Uterus (tissue), 4 donors: ENCODE measurements at places on chromosomes 5 and 9.

GRCh38 chr5:96595300-96596090 is 66.7 kb upstream of the CAST start:
- DNase-seq, result no peak

- DNase-seq, result no peak
These were observed 107.3 kb upstream of the TBC1D2 start for GRCh38 chr9:98362624-98363252.

- DNase-seq, result no peak
These were observed 35.0 kb downstream of the RASGEF1C start for GRCh38 chr5:180173875-180174586.

DNA sequence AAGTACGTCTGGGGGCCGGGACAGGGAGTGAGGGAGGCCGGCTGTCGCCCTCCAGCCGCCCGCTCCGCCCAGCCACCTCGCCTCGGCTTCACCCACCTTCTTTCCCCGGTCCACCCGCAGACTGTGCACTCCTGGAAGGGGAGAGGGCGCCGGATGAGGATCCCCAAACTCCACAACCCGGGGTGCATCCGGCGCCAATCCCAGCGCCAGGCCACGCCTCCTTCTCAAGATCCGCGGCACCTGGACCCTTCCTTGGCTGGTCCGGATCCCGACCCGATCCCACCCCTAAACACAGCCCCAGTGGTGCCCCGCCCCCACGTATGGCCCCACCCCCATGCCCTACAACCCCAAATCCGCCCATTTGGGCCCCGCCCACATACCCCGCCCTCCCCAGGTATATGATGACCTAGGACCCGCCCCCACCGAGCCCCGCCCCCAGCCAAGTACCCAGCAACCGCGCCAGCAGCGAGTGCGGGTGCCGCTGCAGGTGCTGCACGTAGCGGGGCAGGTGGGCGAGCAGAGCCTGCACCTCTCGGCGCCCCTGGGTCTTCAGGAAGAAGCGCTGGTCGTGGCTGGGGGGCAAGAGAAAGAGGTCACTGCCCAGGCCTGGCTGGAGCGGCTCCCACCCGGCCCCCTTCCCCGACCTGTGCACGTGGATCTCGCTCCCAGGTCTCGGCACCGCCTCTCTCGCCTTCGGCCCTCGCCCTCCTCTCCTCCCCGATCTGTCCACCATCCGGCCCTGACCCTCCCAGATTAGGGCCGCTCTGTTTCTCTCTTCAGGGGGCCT is 3.2 kb downstream of the PIP5KL1 start:
- no peak for DNase-seq

DNA sequence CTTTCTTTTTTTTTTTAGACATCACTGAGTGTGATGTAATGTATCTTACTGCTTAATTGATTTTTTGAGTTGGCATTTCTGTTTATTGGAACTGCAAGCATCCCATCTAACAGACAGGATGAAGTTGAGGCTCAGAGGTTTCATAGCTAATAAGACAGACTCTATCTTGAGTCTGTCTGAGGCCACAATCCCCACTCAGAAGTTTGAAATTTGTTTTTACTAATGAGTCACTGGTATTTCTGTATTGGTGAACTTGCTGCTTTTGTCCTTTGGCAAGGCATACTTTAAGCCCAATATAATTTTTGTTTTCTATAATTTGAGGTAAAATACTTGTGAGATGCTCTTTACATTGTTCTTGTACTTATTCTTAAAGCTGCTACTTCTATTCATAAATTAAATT is 491.2 kb downstream of the PSAT1 start:
- DNase-seq, result no peak

DNA sequence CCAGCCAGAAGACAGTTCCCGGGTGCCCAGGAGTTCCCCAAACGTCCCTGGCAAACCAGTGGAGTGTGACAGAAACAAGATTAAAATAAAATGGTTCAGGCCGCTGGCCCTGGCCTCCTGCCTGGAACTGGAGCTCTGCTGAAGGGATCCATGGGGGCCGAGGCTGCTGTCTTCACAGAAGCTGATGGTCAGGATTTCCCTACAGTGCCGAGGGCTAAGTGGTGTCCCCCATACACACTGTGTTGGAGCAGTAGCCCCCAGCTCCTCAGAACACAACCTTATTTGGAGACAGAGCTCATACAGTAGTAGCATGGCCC is 55.9 kb downstream of the MRPL36 start:
- DNase-seq, result no peak

DNA sequence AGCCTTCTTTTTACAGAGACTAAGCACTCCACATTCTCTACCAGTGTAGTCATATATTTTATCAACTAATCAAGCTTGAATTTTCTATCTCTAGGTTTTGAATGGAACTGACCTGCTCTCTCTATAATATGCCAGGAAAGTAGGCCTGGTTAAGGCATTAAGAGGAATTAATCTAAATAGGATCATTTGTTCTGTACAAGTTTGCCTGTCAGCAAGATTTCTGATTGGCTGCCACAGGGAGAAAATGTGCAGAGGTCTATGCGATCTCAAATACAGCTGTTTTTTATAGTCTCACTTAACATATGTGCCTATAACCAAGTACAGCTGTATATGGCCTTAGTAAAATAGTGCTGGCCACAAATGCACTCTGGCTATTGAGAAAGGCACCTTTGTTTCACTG is 418.8 kb downstream of the KDM4C start:
- no peak for DNase-seq

DNA sequence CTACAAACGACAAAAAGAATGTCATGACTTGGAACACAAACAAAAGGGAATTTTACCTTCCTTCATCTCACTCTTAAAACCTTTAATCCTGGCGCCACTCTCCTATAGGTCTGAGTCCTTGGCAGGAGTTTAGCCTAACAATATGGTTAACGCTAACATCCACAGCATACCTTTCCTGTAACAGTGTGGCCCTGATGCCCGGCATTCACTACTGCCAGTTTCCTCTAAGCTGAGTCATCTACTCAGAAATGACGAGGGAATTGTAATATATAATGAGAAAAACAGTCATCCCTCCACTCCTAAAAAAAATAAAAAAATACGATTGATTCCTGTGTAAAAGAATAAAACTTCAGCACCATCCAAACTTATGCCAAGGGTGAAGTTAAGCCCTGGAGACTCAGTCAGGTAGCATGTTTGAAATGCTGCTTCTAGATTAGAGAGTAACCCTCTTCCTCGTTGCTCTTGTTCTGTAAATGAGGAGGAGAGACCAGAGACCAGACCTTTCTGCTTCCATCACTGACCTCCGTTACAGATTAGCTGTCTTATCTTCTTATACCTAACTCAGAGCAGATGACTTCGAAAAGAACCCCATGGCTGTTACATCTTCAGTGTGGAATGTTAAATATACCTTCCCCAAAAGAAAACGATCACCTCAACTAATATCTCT is 37.4 kb downstream of the CCDC125 start:
- no peak for DNase-seq

DNA sequence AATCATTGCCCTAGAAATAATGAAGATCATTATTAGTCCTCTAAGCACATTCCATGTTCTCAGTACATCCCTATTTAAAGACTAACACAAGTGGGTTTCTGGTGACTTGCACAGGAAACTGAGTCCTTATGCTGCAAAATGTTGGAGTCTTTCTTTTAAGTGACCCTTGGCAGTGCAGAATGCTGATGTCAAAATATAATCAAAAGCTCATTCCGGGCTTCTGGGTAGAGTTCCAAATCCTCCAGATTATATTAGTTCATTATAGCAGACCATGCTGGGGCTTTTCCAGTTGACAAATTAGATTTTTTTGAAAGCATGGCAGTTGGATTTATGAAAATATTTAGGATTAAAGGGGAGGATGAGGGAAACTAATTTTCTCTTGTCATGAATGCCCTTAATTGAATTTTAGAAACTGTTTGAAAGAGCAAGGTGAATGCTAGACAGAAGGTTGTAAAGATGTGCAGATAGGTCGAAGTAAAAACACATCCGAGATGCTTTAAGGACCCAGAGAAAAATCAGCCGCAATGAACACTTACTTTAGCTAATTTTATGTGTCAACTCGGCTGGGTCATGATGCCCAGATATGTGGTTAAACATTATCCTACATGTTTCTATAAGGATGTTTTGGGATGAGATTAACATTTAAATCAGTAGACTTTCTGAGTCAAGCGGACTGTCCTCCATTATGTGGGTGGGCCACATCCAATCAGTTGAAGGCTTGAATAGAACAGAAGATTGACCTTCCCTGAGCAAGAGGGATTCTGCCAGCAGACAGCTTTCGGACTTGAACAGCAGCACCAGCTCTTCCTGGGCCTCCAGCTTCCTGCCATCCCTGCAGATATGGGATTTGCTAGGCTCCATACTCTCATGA is 88.7 kb downstream of the DAP start:
- no peak for DNase-seq

DNA sequence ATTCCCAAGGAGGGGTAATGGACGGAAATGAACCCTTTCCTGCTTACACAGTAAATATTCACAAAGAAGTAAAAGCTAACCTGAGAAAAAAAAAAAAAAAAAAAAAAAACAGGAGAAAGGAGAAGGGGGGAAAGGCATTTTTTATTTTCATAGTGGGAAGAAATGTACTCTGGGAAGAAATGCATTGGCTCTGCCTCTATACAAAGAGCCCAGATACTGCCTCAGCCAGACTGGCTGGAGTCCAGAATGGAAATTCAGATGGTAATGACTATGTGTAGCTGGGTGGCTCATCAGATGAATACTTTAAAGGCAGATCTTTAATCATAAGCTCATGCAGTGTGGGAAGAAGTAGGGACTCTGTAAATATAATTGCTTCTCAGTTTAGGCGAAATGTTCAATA is 124.9 kb upstream of the ZNF608 start:
- DNase-seq, result no peak

- DNase-seq, result no peak
These were observed 139.3 kb downstream of the CSNK1G3 start for GRCh38 chr5:123651234-123651633.

DNA sequence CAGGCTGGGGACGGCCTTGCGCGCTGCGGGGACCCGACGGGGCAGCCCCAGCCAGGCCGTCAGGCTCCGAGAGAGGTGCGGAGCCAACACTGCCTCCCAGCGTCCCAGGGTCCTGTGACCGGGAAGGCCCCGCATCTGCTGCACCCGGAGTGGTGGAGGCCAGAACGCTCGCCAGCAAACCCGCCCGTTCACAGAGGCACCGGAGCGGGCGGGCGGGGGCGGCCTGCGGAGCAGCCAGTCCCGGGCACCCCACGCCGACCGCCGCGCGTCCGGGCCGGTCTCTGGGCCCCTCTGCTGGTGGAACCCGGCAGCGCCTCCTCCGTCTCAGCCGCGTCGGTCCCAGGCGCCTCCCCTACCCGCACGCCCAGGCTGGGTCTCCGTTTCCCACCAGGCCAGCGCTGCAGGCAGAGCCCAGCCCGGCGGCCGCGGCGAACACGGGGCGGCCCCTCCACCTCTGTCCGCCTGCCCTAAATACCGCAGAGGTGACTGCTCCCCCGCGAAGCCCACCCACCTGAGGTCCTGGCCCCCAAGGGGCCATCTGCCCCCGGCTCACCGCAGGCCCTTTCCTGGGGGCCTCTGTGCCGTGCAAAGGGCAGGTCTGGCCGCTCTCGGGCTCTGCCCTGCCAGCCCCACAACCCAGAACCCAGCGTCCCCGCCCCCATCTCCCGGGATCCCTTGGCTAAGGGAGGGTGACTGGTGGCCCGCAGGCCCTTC is 15.9 kb downstream of the EXD3 start:
- peak; percentile 54 for DNase-seq

DNA sequence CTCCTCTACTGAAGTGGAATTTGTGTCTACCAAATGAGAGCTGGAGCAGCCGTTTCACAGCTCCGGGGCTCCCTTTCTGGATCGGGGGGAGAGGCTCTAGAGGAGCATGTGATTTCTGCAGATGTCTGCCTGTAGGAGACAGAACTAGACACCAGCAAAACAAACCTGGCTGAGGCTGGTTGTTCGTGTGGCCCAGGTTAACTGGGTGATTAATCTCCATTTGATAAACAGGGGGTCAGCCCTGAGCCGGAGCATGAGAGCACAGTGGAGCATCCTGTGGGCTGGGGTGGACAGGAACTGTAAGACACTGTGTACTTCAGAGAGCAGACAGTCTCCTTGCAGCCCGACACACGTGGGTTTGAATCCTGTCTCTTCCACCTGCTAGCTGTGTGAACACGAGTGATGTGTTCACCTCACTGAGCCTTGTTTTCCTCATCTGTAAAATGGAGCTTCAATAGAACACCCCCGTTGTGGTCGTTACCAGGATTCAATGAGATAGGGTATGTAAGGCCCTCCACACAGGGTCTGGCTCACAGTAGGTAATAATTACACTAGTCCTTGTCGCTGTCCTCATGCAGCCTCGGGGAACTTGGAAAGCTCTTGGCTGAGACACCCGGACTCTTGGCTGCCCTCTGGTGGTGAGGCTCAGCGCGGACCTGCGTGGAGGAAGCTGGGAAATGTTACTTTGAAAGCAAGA is 12.9 kb downstream of the CXCL14 start:
- peak; percentile 27 for DNase-seq

DNA sequence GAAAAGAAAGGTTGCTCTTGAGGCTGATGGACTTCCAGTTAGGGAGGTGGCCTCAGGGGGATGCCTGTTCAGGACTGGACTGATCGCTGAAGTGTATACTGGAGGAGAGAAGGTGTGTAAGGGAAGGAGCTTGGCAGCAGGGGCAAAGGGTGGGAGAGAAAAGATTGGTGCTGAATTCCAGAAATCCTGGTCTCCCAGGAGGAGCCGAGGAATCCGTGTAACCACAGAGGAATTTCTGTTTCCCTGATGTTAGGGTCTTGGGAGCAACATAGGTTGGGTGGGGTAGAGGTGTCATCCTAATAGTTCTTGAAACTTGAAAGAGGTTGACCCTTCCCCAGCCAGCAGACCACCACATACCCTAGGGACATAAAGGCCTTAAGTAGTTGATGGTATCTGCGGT is 88.9 kb upstream of the PTPN3 start:
- DNase-seq, result no peak

DNA sequence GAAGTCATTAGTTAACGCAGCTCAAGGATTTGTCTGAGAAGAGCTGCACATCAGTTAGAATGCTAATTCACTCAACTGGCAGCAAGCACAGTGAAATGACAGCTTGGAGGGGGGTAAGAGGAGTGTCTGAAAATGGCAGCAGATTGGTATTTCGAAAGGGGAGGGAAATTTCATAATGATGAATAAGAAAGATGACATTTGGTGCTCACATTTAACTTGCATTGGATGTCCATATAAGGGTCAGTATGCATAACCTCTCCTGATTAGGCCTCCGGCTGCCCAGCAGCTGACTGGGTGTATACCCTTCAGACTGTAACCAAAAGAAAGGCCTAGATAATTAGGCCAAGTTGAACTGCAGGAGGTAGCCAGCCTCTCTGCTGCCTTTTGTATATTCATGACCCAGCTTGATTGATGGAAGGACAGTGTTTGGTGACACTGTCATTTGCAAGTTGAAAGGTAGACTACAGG is 131.0 kb downstream of the PBX3 start:
- DNase-seq, result no peak

GRCh38 chr5:73417303-73418034 is 31.1 kb downstream of the FOXD1 start:
- no peak for DNase-seq

DNA sequence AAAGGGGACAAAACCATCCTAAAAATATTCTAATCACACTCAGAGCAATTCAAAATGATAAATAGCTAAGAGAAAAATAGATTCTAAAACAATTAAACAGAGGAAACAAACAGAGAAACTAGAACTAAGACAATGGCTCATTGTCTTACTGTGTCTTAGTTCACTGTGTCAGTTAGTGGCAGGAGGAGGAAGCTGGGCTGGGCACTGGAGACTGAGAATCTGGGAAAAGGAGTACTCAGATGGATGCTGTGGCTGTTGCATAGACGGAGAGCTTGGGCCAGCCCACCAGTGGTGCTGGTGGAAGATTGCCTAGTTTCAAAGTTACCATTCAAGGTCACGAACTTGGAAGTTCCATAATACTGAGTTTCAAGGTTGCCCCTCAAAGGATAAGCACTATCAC is 94.7 kb upstream of the IFNK start:
- no peak for DNase-seq
